ENCODE measurements at places on chromosomes 11 and 22.

GRCh38 chr11:102287964-102288724 is 29.1 kb upstream of the BIRC3 start:
- peak; percentile 40 for DNase-seq

GRCh38 chr11:126522606-126523005 is 167.1 kb downstream of the ST3GAL4 start:
- DNase-seq = no peak

DNA sequence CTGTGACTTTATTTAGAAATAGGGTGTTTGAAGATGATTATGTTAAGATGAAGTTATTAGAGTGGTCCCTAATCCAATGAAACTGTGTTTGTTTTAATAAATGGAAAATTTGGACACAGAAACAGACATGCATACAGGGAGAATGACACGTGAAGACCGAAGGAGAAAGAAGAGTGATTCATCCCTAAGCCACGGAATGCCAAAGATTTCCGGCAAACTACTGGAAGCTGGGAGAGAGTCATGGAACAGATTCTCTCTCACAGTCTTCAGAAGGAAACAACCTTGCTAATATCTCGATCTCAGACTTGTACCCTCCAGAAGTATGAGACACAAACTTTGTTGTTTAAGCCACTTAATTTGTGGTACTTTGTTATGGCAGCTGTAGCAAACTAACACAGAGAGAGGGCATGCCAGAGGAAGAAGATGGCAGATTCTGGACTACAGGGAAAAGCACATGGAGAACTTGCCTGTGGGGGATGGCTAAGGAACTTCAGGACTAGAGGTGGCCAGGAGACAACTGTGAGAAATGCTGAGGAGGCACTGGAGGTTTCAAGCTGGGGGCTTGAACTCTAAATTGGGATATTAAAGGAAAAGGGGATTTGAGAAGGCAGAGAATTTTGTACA is 733.5 kb upstream of the CCDC90B start:
- no peak for DNase-seq

DNA sequence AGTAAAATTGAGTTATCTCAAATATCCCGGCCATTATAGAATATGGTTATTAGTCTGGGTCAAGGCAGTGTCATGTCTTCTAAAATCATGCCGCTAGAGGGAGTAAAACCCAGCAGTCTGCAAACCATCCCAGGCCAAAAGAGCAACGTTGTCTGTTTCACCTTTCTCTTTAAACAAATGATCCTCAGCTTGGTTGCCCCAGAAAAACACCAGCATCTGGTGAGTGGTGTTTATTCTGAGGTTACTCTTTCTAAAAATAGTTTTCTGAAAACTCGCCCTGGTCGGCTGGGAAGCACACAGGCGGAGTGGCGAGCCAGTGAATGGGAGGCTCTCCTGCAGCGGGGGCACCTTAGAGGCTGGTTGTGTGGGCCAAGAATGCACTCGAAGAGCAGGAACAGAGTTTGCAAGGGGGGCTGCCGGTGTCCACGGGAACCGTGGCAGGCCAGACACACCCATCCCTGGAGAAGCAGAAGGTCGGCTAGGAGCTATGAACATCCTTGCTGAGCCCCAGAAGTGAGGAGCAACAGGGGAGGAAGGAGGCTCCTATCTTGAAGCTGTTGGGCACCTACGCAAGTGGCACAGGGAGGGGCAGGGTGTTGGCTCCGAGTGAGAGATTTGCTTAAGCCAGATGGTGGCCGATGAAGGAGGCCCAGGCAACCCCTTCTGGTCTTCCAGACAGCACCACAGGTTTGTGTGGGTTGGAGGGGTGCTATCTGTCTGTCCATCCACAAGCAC is 297.1 kb downstream of the ETS1 start:
- DNase-seq = peak; percentile 56

- DNase-seq = no peak
Observed at GRCh38 chr22:23138584-23139435, 3.0 kb downstream of the RSPH14 start.

- no peak for DNase-seq
Observed at GRCh38 chr22:37636186-37636948, 3.1 kb upstream of the SH3BP1 start.

GRCh38 chr11:14148653-14149273 is 186.2 kb downstream of the SPON1 start:
- no peak for DNase-seq

- DNase-seq = no peak
Observed at GRCh38 chr22:20216863-20217499, 51.1 kb downstream of the RTN4R start.

DNA sequence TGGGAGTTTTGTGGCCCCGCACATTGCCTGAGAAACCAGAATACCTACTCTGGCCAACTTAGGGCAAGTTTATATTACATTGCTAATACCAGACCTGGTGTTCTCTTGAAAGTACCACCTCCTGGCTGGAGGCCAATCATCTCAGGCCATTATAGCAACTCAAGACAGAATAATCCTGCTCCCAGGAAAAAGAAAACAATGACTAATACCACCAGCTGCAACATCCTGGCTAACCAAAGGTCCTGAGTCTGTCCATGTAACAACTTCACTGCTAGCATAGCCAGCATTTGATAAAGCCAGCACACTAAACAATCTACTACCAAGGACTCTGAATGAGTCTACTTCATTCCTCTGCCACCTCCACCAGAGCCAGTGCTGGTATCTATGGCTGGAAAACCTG is 1298.7 kb upstream of the CNTN5 start:
- no peak for DNase-seq

DNA sequence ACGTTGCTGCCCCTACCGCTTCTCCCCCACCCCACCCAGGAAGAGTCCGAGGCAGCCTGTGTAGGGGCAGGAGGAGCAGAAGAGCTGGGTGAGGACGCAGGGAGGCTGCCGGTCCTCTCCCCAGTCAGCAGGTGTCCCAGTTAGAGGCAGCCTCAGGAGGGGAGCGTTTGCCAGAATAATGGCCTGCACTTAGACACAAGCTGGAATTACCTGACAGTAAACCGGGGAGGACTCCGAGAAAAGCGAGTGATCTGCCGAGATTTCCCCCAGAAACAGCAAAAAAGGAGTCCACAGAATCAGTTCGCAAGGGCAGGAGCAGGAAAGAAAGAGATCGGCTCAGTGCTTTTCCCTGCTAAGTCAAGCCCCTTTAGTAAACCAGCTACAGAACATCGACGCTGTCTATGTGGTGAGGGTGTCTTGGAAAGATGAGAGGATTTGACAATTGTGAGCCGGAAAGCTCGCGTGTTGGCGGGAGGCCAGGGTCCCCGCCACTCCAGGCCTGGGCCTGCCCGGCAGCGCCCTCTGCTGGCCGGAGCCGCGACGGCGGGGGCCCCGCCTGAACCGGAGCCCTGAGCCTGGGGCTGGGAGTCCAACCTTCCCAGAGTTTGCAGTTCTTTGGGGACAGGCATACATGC is 17.7 kb upstream of the THRSP start:
- DNase-seq = peak; percentile 69

- DNase-seq = no peak
Observed at GRCh38 chr11:60763692-60764369, 7.2 kb downstream of the MS4A15 start.

DNA sequence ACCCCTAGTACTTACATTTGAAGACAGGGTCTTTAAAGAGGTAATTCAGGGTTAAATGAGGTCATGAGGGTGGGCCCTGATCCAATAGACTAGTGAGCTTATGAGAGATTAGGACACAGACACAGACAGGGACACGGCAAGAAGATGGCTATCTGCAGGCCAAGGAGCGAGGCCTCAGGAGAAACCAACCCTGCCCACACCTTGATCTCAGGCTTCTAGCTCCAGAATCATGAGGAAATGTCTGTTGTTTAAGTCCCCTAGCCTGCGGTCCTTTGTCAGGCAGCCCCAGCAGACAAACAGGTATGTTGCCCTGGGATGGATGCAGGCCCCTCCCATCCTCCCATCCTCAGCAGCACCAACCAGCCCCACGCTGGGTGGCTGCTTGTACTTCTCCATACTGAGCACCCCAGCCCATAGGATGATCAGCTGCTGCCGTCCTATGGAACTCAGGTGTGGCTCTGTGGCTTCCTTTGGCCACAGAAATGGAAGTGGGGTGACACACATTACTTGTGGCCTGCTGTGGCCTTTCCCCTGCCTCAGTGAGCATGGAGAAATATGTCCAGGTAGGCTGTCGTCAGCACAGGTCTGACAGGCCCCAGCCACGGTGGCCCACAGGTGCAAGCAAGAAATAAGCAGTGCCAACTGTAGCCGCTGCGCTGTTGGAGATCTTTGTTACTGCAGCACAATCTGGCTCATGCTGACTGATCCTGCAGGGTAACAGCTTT is 7.9 kb downstream of the GNB1L start:
- DNase-seq = no peak

- no peak for DNase-seq
Observed at GRCh38 chr11:27460158-27460978, 12.2 kb downstream of the LGR4 start.

DNA sequence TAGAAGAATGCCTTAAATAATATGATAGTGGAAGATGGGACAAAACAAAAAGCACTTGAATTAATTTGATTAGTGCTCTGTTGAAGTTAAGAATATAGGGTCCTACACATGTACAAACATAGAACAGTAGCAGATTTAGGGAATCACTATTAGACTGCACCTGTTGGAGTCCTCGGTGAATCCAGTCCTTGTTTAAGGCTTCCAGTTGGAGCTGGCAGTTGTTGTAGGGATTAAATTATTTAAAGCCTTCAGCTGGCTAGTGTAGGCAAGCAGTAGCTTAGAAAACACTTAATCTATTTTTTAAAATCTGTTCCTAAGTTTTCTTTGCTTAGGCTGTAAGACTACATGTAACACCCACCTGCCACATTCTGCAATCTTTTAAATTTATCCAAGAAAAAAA is 24.5 kb upstream of the CSTF3 start:
- no peak for DNase-seq

DNA sequence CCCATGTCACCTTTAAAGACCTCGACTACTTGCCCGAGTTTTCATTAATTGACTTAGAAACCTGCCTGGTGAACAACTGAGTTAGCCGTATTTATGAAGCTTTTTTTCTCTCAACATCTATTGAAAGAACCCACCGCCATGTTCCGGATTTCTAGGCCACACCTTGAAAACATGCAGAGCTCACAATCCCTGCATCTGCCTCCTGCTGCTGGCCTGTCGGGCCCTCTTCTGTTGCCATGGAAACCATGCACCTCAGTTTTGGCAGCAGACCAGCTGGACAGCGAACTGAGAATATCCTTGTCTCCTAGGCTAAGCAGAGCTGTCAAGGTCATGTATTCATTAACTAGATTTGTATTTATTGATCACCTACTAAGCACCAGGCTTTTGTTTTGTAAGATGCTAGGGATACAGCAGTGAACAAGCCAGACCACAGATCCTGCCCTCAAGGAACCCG is 4.3 kb upstream of the PATZ1 start:
- no peak for DNase-seq

DNA sequence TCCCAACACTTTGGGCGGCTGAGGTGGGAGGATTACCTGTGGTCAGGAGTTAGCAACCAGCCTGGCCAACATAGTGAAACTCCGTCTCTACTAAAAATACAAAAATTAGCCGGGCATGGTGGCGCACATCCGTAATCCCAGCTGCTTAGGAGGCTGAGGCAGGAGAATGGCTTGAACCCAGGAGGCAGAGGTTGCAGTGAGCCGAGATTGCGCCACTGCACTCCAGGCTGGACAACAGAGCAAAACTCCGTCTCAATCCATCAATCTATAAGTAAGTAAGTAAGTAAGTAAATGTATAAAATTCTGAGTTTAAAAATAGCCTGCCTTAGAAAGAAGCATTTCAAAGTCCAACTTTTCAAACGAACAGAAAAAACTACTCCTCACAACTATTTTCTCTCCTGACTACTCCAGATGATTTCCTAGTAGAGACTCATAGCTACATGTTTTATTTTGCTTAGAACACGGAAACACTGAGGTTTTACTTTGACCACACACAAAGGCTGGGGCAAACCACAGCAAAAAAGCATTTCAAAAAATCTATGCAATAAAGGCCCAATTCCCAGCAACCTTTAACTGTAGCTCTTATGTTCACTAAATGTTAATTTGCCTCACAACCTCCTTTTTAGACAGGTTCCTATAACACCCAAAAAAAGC is 16.3 kb downstream of the SPTY2D1 start:
- DNase-seq = no peak

GRCh38 chr11:8061555-8062428 is 19.2 kb upstream of the TUB start:
- DNase-seq = no peak

GRCh38 chr11:34364102-34364501 is 6.3 kb upstream of the ABTB2 start:
- DNase-seq = no peak

DNA sequence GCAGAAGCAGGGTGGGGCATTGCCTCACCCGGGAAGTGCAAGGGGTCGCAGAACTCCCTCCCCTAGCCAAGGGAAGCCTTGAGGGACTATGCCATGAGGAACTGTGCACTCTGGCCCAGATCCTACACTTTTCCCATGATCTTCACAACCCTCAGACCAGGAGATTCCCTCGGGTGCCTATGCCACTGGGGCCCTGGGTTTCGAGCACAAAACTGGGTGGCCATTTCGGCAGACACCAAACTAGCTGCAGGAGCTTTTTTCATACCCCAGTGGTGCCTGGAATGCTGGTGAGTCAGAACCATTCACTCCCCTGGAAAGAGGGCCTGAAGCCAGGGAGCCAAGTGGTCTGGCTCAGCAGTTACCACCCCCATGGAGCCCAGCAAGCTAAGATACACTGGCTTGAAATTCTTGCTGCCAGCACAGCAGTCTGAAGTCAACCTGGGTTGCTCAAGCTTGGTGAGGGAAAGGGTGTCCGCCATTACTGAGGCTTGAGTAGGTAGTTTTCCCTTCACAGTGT is 573.7 kb upstream of the ANO3 start:
- no peak for DNase-seq

DNA sequence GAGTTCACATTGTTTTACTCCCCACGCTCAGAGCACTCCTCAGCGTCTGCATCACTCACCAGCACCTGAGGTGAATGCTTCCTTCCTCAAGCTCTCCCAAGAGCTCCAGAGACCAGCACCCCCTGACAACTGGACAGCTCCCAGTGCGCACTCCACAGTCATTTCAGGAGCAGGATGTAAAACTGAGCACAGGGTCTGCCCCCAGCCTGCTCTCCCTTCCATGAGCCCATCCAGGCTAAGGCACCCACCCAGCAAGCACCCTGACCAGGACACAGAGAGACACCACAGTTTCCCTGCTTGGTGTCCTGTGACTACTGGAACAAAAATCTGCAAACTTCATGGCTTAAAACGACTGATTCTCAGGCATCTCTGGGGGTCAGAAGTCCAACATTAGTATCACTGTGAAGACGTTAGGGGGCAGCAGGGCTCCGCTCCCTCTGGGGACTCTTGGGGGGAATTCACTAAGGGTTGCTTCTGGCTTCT is 3.3 kb downstream of the SCGB1D2 start:
- DNase-seq = peak; percentile 41

- DNase-seq = no peak
Observed at GRCh38 chr11:65555693-65556231, 2.4 kb downstream of the LTBP3 start.
